ENCODE measurements at places on chromosomes 3 and 15.

DNA sequence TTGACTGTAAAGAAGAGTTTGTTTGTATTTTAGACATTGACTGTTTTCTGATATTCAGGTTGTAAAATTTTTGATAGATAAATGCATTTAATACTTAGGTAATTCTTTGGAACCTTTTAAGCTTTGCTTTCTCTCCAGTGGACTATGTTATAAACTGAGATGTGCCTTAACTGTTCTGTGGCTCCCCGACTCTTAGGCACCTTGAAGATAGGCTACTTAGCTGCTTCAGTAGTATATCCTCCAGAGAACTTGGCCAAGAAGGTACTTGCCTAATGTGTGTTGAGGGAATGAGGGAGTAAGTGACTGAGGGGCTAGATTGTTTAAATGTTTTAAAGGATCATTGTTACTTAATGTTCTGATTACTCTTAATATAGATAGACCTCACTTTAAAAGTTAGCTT is 141.3 kb upstream of the LRRFIP2 start:
- DNase-seq, result no peak

GRCh38 chr3:71723452-71724170 is 1.6 kb downstream of the EIF4E3 start:
- peak; percentile 77 for DNase-seq

DNA sequence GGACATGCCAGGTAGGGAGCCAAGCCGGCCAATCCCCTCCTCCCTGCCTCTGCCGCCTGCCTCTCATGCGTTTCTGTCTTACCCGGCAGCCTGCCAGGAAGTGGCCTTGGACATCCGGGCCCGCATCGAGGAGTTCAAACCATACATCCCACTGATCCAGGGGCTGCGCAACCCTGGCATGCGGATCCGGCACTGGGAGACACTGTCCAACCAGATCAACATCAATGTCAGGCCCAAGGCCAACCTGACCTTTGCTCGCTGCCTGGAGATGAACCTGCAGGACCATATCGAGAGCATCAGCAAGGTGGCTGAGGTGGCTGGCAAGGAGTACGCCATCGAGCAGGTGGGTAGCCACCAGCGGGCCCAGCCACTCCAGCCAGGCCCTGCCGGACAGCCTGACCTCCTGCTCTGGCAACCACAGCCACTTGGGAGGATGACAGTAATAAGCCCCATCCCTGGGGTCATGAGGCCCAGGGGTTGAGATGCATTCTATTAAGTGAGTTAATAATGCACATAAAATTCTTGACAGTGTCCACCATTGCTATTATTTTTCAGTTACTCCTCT is 37.3 kb downstream of the DNAH1 start:
- no peak for DNase-seq

DNA sequence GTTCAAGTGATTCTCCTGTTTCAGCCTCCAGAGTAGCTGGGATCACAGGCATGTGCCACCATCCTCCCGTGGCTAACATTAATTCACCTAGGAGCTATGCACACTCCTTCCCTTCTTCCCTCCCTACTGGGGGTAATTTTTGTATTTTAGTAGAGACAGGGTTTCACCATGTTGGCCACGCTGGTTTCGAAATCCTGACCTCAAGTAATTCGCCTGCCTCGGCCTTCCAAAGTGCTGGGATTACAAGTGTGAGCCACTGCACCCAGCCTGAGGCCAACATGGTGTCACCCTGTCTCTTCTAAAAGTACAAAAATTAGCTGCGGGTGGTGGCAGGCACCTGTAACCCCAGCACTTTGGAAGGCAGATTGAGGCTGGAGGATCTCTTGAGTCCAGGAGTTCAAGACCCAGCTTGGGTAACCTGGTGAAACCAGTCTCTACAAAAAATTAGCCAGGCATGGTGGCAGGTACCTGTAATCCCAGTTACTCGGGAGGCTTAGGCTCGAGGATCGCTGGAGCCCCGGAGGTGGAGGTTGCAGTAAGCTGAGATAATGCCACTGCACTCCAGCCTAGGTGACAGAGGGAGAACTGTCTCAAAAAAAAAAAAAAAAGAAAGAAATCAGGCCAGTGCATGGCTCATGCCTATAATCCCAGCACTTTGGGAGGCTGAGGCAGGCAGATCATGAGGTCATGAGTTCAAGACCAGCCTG is 6.1 kb downstream of the RNU5B-1 start:
- no peak for DNase-seq

GRCh38 chr3:44104668-44105321 is 136.9 kb upstream of the TOPAZ1 start:
- DNase-seq, result no peak

DNA sequence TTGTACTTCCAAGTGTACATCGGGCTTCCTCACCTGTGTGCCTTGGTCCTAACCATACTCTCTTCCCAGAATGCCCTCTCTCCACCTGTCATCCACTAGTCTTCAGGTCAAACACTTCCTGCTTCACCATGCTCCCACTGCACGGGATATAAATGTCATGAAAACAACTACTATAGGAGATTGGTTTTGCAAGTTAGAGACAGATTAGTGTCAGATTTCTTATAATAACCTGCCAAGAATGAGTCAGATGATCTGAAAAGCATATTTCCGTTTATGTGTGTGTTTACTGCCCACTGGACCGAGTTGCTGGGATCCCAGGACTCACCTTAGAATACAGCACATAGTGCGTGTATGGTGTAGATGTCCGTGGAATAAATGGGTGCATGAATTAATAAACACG is 21.4 kb downstream of the PLA1A start:
- DNase-seq, result no peak

DNA sequence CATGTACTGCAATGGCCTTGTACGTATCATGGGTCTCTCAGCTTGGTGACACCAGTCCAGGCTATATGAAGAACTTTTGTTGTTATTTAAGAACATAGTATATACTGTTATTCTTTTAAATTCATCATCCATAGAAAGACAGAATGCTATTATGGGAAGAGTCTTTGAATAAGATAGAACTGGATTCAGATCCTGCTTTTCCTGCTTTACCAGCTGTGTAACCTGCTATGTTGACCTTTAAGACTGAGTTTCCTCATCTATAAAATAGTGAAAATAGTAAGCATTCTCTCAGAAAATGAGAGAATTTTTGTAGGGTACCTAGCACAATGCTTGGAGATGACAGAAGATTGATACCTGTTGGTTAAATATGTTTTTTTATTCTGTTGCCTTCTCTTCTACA is 204.1 kb upstream of the TBL1XR1 start:
- no peak for DNase-seq

DNA sequence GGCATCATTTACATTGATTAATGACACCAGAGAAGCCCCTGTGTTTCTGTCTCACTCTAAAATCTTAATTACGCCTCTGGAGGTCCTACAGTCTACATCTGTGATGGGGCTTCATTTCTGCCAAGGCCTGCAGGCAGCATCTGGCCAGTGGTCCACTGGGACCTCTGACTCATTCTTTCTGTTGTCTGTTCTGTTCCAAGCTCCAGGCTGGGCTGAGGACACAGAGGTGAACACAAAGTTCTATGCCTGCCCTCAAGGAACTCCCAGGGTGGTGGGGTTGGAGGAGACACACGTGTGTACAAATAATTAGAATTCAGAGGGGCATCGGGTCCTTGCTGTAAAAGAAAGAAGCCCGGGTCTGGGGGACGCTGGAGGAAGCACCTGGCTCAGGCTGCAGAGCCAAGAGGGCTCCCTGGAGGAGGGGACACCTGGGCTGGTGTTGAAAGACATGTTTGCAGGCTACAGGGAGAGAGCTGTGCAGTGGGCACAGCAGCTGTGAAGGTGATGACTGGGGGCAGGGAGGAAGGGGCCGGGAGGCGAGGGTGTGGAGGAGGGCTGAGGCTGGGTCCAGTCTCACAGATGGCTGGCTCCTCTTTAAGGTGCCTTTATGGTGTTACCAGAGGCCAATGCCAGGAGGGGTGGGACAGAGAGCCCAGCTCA is 103.3 kb upstream of the PRR23E start:
- no peak for DNase-seq

DNA sequence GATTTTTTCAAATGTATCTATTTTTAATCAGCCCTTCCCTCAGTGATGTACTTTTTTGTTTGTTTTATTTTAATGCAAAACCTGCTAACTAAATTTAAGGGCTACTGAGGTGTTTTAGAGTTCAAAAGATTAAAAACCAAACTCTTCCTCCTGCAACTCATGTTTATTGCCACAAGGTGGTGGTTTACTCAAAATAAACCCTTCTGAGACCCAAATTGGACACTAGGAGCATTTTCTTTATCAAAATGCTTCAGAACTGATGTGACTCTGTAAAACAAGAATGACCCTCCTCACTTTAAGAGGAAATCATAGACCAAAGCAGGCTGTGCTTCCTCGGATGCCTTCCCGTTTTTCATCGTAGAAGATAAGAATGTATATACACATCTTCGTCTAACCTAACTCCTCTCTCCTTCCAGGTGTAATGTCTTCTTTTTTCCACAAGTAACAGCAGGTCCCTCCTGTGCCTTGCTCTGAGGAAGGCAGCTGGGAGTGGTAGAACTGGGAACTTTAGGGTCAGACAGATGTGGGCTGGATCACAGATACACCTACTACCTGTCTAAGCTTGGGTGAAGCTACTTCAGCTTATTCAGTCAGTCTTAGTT is 2.9 kb upstream of the NME9 start:
- peak; percentile 44 for DNase-seq

- DNase-seq, result no peak
Observed at GRCh38 chr3:61936344-61936937, 375.1 kb downstream of the PTPRG start.

- DNase-seq, result no peak
Observed at GRCh38 chr3:148735597-148735996, 37.9 kb downstream of the AGTR1 start.

GRCh38 chr3:114452937-114453336 is 159.1 kb downstream of the TIGIT start:
- DNase-seq, result no peak

GRCh38 chr3:76938962-76939361 is 100.9 kb upstream of the ROBO2 start:
- no peak for DNase-seq

GRCh38 chr15:51307811-51308210 is 30.6 kb downstream of the CYP19A1 start:
- DNase-seq, result no peak

- peak; percentile 85 for DNase-seq
Observed at GRCh38 chr15:44719293-44719999, 8.1 kb downstream of the B2M start.

GRCh38 chr15:87949575-87950223 is 306.8 kb downstream of the NTRK3 start:
- DNase-seq, result no peak

DNA sequence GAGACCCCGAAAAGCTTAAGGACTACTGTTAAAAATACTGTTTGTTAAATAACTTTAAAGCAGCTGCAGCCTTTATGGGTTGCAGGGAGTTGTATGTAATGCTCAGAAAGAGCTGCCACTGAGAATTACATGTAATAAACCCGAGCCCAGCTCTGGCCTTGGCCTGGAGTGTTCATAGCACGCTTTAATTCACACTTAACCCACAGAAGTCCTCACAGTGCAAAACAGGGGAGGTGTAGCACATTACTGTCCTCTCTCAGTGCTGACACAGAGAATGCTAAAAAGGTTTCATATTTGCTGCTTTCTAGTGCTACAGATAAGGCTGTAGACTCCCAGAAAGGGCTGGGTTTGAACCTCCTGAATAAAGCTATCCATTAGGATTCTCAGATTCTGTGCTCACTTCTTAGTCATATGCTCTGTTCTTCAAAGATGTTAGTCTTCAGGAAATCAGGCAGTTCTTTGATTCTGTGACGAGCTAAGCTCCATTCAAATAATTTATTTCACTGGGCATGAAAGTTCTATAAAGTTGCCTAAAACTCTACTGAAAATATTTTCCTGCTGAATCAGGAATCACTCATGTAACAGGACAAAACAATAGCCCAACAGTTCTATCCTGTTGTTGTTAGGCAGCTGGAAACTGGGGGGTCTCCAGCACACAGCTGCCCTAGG is 108.0 kb downstream of the SENP2 start:
- DNase-seq, result no peak

DNA sequence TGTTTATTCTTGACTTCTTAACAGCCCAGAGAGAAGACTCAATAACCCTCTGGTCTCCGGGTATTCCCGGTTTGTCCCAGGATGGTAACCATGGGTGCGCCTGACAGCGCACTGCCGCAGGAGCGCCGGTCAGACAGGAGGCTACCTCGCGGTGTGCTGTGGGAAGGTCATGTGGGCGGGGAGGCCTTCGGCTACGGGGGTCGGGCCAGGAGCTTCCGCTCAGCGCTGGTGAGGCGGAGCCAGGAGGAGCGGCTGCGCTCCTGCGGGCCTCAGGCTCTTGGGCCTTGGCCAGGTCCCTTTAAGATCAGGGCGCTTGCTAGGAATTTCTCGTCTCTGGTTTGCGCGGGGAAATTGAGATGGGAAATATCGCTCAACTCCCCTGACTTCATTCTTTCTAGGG is 182.3 kb upstream of the NDN start:
- no peak for DNase-seq

GRCh38 chr15:25939122-25939521 is 76.0 kb upstream of the ATP10A start:
- no peak for DNase-seq

GRCh38 chr3:21944251-21944650 is 193.2 kb upstream of the ZNF385D start:
- no peak for DNase-seq

DNA sequence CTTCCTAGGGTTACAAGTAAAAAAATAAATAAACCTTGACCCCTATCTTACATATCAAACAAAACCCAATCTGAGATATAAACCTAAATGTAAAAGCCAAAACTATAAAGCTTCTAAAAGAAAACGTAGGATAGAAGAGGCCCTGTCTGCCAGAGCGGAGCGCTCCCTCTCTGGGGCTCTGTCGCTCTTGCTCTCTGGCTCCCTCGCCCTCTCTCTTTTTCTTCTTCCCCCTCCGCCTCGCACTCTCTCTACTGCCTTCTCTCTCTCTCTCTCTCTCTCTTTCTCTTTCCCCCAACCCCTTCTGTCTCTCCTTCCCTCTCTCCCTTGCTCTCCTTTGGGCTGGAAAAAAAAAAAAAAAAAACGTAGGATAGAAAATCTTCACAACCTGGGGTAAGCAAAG is 21.6 kb downstream of the RYK start:
- no peak for DNase-seq

DNA sequence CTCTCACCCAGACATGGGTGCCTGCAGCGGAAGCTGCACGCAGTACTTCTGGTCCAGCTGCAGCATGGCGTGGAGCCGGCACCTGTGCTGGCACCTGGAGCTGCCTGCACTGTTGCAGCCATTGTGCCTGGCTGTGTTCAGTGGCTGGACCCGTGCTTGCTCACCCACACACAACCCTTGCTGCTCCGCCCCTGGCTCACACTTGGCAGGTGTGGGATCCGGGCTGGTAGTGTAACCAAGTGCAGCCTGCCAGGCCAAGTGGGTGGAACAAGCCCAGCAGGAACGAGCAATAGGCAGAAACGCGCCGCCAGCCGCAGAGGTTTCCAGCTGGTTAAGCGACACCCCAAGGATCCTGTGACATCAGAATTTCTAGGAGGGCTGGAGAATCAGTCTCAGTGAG is 11.2 kb upstream of the SCAPER start:
- DNase-seq, result no peak

GRCh38 chr15:100255644-100256043 is 86.1 kb downstream of the ADAMTS17 start:
- DNase-seq, result no peak
